ENCODE measurements at places on chromosomes 7 and 10.

- no peak for DNase-seq
Measured at GRCh38 chr10:24440817-24441797, 232.2 kb downstream of the KIAA1217 start.

- no peak for DNase-seq
Measured at GRCh38 chr7:76231583-76231982, 29.9 kb downstream of the SRRM3 start.

DNA sequence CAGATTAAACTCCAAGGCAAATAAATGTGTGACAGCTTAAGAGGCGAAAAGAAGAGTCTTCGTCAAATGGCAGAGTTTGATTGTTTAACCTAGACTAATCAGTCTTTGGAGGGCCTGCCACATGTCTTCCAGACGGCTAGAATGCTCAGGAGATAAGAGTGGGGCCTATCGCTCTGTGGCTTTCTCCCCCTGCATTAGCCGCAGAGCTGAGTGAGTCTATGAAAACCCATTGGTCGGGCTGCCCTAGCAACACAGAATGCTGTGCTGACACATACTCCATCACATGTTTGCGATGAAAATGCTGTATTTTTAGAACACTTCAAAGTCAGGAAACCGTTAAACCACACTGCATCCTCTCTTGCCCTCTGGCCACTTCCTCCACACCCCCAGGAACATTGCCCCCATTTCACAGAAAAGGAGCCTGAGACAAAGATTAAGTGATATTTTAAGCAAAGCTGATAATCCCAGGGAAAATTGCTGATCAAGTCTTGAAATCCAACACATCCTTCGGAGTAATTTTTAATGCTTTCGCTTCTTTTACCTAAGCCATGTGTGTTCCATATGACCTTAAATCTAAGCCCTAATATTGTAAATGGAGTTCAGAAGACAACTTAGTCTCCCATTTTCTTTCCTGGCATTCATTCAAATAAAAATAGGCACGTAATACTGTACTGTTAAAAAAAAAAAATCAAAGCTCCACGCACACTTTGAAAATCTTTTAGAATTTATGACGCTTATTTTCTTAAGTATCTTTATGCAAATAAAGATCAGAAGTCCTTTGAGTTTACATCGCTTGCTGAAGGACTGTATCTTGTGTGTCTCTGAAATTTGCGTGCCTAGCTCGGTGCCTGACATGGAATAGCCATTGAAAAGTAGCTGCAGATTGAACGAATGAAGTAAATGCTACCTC is 161.2 kb downstream of the CELF2 start:
- no peak for DNase-seq

- DNase-seq, result no peak
Measured at GRCh38 chr10:91416339-91416855, 6.3 kb downstream of the HECTD2 start.

DNA sequence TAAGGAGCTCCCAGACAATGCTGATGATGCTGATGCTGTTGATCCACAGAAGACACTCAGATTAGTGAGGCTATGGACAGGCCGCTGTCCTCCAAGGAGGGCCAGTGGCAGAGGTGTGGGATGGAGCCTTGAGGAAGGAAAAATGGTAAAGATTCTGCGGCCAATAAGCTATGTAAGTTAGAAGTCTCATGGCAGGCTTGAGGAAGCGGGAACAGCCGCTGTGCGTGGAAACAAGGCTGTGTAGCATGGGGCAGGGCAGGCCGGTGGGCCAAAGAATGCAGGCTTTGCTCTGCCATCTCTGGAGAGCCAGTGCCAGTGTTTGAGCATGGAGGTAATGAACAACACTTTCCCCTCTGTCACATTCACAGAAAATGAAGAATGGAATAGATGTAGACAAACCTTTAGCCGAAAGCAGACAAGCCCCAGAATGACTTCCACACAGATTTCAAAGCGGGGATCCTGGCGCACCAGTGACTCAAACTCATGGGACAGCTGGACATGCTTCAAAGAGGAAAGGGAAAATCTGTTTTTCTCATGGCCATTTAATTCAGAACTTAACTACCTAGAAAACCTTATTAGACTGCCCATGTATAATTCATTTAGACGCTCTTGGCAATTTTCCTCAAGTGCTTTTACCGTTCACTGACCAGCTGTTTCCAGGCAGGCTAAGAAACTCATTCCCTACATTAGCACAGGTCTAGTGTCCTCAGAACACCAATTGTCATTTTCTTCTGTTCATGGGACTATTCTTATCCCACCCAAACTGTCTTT is 16.9 kb upstream of the FIGNL1 start:
- no peak for DNase-seq
